ENCODE measurements at places on chromosomes 6 and 20. TPM values are rescaled to one million over a fixed set of nuclear protein-coding genes. Genes with fewer than 3 reads are reported as not detected.

GRCh38 chr6:46325561-46326530 lies 155.1 kb upstream of the ENPP5 start:
- DNase-seq = peak; percentile 47

DNA sequence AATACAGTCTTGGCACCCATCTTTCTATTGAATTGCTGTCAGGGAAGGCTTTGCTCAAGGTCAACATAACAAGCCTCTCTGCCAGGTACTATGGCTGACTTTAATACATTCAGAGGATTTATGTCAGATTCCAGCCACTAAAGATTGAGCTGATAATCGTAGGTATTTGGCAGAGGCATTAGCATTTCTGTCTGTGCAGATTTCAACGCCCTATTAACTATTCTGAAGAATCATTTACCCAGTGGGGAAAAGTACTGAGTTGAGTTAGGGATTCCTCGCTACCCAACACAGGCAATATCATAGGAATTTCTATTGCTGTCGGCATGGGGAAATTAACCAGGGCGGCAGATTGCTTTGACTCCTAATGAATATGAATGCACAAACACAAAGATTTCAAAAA lies 233.7 kb upstream of the SPTLC3 start:
- no peak for DNase-seq

Gene CRIP3
- total RNA-seq = 46.3 TPM

Gene TFAP2A
- total RNA-seq = 0.10 TPM

Gene C20orf141
- not detected for total RNA-seq
